ENCODE measurements at places on chromosomes 1 and 21. TPM values are rescaled to one million over a fixed set of nuclear protein-coding genes. Genes with fewer than 3 reads are reported as not detected.

Gene ZNF648
- not detected for total RNA-seq

Gene NBPF14
- 20.2 TPM for total RNA-seq

Gene AIRE
- 0.08 TPM for total RNA-seq

Gene ERICH3
- not detected for total RNA-seq

Gene CHIT1
- total RNA-seq = not detected

Gene OLFML3
- 97.4 TPM for total RNA-seq

Gene SLAMF9
- not detected for total RNA-seq

Gene PRR9
- total RNA-seq = not detected

Gene TRAF3IP3
- 0.26 TPM for total RNA-seq

Gene LCE1D
- total RNA-seq = not detected

Gene LCE2A
- not detected for total RNA-seq

Gene TRIM58
- 0.32 TPM for total RNA-seq

Gene GPR157
- 4.0 TPM for total RNA-seq

Gene LCE1A
- total RNA-seq = not detected

Gene PRMT6
- 27.2 TPM for total RNA-seq
